Suppressor macrophage treated with lipopolysaccharide for 1 hour (primary cell): ENCODE measurements at places on chromosomes 7 and 10.

- no peak for DNase-seq
Observed at GRCh38 chr7:45869426-45869825, 3.5 kb downstream of the CCDC201 start.

- DNase-seq: peak; percentile 56
Observed at GRCh38 chr10:3765146-3765545, 19.9 kb downstream of the KLF6 start.

DNA sequence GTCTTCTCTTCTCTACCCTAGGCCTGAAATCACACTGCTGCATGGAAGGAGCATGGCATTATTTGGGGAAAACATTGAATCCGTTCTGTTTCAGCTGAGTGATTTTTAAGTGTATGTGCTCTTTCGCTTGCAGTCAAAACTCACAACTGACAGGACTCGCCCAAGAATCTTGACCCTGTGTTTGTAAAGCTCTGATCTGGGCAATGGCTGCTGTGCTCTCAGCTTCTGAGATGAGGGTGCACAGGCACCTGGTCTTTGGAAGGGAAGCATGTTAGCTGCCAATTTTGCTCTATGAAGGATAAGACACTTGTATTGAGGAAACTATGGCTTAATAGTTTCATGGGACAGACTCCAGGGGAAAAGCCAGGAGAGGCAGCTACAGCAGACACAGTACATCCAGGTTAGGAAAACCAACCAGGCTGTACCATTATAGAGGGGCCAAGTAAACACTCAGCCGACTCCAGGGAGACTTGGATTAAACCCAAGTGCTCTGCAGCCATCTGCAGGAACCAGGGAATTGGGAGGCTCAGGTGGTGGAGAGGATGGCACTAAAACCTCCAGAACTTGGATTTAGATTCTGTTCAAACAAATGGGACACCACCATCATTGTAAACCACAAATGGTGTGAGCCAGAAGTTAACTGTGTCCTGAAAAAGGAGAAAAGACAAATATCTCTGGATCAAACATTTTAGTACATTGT lies 43.3 kb downstream of the LYZL1 start:
- DNase-seq: no peak

DNA sequence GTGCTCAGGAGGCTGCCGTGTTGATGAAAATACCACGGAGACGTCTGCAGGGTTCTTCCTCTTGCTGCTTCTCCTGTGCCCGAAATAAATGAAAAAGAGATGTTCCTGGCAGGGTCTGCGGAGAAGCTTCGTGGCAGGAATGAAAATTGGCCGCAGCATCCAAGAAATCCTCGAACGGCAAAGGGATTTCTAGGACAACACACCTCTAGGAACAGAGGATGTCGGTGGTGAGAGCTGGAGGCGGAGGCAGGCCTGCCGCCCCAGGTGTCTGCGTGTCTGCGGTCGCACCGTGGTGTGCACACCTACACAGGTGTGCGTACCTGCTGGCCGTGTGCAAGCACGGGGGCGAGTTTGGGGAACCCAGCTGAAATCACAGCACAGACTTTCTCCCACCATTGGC lies 43.4 kb downstream of the TMEM130 start:
- DNase-seq: no peak
